HFFc6 (cell line): ENCODE measurements at places on chromosomes 13 and 19.

DNA sequence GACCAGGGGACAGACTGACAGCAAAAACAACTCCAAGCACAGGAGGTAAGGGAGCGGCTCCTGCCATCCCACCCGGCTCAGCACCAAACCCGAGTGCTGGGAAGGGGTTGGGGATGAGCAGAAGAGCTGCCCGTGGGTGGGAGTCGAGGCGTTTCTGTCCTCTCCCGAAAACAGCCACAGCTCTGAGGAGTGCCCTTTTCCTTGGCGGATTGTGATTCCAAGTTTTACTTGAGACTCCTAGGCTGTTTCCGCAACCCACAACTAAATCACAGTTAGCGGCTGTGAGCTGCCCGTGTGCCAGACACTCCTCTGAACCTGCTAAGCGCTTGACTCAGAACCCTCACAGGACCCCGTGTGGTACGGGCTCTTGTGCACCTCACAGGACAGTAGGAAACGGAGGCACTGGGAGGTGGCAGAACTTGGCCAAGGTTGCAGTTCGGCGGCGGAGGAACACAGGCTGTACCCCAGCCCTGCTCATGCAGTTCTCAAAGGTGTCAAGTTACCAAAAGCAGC lies 21.4 kb downstream of the CFAP97D2 start:
- no peak for DNase-seq

- DNase-seq, result no peak
Measured at GRCh38 chr19:15584095-15584494, 30.9 kb upstream of the CYP4F8 start.

DNA sequence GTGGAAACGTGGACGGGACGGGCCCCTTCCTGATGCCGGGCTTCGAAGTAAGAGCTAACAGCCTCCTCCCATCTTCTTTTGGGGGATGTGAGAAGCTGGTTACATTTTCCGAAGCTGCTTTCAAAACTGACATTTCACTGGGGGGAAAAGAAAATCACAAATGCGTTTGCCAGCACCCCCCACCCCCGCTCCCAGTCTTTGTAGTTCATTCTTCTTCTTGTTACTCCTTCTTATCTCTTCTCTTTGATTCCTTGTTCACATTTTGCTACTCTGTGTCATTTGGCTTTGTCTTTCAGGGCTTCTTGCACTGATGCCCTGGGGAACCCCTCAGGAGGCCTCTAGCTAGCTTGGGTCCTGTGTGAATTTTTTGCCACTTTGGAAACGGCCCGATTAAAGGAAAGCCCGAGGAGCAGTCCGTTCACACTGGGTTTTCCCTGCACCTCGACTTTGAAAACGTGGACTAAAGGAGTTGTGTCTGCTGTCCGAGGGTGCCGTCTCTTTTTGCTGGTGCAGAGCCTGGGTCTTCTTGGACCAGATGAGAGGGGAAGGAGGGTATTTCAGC lies 1.3 kb downstream of the CARM1 start:
- no peak for DNase-seq

DNA sequence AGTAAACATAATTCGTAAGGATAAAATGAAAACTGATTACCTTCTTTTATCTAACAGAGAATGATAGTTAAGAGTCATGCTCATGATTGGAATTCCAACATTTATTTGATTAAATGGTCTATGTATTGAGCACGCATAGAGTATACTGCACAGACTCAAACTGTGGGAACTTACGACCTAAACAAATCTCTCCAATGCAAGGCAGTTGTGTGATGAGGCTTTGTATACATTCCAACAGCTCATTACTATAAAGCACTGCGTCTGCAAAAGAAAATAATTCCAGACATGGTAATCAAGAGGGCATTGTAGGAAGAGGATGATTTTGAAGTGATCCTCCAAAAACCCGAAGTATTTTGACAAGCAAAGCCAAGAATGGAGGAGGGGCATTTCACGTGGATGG lies 169.5 kb downstream of the NUFIP1 start:
- no peak for DNase-seq

DNA sequence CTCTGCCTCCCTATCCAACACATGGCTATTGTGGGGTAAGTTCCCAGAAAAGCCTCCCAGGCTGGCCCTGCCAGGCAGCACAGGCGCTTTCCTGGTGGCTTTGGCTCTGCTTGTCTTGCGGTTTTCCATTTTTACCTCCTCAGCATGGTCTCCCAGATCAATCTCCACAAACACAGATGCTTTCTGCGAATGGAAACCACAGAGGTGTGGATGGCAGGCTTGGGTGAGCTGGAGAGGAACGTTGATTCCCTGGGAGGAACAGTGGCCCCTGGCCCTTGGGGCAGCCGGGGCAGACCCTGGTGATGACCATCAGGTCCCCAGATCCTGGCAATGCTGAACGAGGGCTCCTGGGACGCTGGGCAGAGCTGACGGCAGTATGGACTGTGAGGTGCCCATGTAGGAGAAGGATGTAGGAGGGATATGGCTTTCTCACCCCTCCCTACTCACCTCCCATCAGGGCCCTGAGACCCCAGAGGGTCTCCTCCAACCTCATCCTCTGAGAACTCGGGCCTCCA lies 6.6 kb downstream of the C13orf46 start:
- DNase-seq, result no peak

DNA sequence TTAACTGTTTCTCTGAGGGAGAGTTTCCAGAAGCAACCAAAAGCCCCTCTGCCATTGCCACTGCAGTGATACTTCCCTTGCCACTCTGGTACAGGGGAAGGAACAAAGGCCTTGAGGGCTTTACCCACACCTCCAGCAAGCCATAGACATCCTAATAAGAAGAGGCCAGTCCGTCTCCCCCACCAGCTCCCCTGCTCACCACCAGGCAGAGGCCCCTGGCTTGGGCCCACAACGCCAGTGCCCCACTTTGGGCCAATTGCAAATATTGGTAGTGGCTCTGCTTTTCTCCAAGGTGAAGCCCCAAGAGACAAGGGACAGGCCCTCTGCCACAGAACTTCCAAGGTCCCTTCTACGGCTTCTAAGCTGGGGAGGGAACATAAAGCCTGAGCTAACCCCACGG lies 833.0 kb downstream of the DACH1 start:
- DNase-seq, result no peak

DNA sequence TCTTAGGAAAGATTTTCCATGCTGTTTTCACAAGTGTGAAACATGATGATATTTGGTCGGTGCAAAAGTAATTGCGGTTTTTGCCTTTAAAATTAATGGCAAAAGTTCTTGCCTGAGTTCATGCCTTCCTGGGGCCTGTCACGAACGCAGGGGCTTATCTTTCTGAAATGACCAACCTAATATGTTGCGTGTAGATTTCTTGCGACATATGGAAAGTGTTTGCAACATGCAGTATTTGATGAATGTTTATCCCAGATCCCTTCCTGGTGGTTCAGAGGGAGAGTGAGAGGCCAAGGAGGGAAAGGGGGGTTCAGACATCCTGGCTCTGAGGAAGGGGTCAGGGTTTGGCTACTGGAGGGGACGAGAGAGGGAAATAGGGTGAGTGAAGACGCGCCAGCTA lies 72.0 kb downstream of the TEX29 start:
- no peak for DNase-seq

DNA sequence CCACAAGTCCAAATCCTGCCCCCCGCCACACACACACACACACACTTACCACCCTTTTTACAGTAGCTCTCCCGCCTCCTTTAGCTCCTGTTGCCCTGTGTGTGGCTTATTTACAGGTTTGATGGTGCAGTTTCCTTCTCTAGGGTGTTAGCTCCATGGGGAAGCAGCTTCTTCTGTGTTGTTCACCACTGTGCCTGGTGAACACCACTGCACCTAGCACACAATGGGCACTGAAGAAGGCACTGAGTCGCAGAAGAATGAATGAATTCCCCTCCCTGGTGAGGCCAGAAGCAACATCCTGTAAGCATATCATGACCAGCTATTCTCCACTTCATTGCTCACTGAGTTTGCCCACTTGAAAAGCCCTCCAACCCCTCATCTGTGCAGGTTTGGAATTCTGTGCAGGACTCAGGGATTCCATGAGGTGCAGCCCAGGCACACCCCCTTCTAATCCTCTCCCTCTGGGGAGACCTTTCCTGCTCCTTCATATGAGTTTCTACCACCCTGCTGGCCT lies 3.0 kb upstream of the RAB20 start:
- DNase-seq, result no peak

- no peak for DNase-seq
Measured at GRCh38 chr13:34700155-34700554, 241.9 kb upstream of the NBEA start.

- no peak for DNase-seq
Measured at GRCh38 chr19:40763963-40764362, 11.4 kb upstream of the MIA start.

DNA sequence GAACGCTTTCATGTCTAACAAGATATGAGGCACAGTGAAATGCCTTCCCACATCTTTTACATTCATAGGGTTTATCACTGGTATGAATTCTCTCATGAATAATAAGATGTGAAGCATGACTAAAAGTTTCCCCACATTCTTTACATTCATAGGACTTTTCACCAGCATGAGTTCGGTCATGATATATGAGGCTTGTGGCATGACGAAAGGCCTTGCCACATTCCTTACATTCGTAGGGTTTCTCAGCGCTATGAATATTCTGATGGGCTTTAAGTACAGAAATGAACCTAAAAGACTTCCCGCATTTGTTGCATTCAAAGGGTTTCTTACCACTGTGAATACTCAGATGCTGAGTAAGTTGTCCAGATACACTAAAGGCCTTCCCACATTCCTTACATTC lies 21.3 kb downstream of the ZNF607 start:
- no peak for DNase-seq

- DNase-seq, result peak; percentile 90
Measured at GRCh38 chr13:101640788-101641400, 188.4 kb downstream of the ITGBL1 start.

DNA sequence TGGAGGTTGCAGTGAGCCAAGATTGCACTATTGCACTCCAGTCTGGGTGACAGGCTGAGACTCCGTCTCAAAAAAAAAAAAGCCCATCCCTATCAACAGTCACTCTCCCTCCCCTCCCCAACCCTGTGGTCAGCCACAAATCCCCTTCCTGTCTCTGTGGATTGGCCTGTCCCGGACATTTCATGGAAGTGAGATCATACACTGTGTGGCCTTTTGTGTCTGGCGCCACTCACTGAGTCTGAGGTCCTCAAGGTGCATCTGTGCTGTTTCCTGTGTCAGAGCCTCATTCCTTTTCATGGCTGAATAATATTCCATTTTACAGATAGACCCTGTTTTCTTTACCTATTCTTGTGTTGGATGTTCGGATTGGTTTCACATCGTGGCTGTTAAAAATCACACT lies 149.5 kb downstream of the PTPRS start:
- DNase-seq, result no peak

DNA sequence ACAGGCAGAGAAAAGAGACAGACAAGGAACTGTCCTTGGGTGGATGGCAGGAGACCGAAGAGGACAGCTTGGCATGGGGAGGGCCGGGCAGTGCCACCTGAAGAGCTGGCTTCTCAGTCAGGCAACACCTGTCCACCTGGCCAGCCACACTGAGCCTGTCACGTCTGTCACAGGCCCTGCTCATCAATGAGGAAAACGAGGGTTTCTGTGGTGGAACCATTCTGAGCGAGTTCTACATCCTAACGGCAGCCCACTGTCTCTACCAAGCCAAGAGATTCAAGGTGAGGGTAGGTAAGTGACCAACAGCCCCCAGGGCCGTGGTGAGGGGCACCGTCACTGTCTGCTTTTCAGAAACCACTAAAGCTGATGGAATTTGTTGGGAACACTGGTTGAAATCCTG lies 11.2 kb upstream of the PROZ start:
- no peak for DNase-seq

DNA sequence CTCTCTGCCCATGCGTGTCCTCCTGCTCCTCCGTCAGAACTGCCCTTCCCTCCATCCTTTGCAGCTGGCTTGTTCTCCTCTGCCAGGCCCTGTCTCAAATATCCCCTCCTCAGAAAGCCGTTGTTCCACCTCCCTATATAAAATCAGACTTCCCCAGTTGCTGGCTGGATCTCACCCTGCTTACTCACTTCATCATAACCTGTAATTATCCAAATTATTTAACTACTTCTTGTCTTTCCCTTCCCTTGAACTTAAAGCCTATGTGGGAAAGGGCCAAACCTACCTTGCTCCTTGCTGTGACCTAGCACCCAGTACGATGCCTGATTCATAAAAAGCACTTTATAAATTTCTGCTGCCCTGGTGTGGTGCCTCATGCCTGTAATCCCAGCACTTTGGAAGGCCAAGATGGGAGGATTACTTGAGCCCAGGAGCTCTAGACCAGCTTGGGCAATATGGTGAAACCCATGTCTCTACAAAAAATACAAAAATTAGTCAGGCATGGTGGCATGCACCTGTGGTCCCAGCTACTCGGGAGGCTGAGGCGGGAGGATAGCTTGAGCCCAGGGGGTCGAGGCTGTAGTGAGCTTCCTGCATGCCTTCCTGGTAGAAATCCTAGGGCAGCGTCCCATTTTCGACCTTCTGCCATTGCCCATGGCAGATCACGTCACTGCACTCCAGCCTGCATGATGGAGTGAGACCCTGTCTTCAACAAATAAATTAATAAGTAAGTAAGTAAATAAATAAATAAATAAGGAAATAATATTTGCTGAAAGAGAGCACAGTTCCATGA lies 39.5 kb upstream of the ZNF536 start:
- DNase-seq, result no peak
